ENCODE measurements at places on chromosomes 5 and 9.
A peak's percentile ranks its signal among the peaks of the same experiment; 100 is the strongest.

- peak; percentile 60 for DNase-seq
These were observed 76.8 kb downstream of the ZDHHC21 start for GRCh38 chr9:14616188-14616982.

DNA sequence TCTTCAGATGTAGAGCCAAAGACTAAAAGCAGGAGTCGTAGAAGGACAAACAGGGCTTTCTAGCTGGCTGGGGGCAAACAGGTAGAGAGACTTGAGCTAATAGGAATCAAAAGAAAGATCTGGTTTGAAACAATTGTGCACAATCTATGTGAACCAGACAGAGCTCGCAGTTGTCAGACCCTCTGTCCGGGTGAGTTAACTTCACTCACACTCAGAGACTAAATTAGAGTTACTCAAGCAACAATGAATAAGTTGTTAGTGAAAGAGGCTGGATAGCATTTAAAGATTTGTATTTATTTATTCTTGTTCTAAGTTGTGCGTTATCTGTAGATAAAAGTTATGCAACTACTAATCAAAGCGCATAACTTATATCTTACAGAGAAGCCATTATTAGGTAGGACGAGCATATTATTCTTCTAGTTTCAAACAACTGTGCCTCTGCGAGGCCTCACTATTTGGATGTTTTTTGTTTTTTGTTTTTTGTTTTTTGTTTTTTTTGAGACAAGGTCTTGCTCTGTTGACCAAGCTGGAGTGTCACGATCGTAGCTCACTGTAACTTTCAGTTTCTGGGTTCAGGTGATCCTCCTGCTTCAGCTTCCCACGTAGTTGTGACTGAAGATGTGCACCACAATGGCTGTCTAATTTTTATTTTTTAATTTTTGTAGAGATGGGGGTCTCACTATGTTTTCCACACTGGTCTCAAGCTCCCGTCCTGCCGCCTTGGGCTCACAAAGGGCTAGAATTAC lies 13.2 kb upstream of the LNPEP start:
- no peak for DNase-seq

- DNase-seq = peak; percentile 67
These were observed 18.4 kb downstream of the LSM11 start for GRCh38 chr5:157761690-157762621.

GRCh38 chr9:131423171-131423581 lies 29.3 kb downstream of the PRRC2B start:
- no peak for DNase-seq

DNA sequence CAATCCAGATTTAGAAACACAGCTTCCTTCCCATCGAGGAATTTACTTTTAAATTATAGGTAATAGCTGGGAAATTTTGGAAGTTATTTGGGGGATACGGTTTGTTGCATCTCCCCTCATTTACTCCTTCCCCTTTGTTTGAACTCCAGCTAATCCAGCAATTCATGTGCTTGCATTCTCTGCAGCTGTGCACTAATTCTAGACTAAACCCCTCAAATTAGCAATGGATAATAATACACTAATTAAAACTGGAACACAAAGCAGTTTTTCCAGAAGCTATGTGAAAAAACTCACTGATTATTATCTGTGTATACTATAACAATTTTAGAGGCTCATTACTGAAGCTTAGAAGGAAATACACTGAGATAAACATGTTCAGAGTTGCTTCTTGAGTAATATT lies 751.2 kb upstream of the ZNF608 start:
- no peak for DNase-seq

- DNase-seq = peak; percentile 67
These were observed 70.7 kb downstream of the CSNK1G3 start for GRCh38 chr5:123582550-123583285.

DNA sequence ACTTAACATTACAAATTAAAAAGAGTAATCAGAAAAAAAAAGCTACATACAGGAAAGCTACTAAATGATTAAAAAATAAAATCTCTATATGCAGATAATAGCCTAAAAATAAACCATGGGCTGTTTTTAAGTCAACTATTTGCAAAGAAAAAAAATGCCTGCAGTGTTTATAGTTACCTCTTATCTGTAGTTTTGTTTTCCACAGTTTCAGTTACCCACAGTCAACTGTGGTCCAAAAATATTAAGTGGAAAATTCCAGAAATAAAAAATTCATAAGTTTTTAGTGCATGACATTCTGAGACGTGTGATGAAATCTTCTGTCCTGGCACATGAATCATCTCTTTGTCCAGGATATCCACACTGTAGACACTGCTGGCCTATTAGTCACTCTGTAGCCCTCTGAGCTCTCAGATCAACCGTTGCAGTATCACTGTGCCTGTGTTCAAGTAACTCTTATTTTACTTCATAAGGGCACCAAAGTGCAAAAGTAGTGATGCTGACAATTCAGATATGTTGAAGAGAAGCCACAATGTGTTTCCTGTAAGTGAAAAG lies 59.2 kb downstream of the PRELID2 start:
- DNase-seq = peak; percentile 70

- DNase-seq = no peak
These were observed 9.6 kb downstream of the EFNA5 start for GRCh38 chr5:107661038-107661649.

GRCh38 chr5:124972703-124973102 lies 226.3 kb upstream of the ZNF608 start:
- no peak for DNase-seq

DNA sequence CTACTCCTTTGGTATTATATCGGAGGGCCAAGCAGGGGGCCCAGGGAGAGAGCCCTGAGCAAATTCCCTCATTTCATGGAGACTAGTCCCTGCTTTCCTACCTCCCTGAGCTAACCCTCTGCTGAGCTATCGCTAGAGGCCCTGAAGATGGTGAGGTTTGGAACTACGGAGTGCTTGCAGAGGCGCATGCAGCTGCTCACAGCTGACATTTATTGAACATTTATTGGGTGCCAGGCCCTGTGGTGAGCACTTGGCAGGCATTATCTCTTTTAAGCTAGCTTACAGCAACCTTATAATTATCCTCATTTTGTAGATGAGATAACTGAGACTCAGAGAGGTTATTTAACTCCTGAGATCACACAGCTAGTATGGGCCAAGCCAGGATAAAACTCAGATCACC lies 9.8 kb downstream of the FAT2 start:
- no peak for DNase-seq

DNA sequence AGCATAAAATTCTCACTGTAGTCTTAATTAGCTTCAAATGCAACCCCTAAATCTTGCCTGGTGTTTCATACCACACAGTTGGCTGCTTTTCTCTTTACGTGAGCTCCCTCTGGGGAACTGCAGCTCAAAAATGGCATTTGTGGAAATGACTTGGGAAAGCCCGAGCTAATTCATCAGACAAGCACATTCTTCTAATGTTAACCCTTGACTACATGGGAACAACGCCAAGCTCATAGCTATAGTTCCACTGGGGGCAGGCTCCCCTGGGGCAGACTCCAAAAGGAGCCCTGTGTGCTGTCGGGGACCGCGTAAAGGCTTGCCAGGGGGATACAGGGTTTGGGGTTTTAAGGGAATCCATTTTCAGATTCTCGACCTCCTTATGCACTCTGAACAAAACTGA lies 301.4 kb upstream of the DAP start:
- DNase-seq = no peak

- DNase-seq = no peak
These were observed 31.4 kb downstream of the ACTBL2 start for GRCh38 chr5:57450991-57451876.

GRCh38 chr9:32584784-32585183 lies 11.8 kb upstream of the NDUFB6 start:
- no peak for DNase-seq

- peak; percentile 41 for DNase-seq
These were observed 23.9 kb downstream of the GTF3C4 start for GRCh38 chr9:132694144-132694543.

GRCh38 chr5:149802008-149802680 lies 72.0 kb downstream of the PPARGC1B start:
- DNase-seq = no peak

DNA sequence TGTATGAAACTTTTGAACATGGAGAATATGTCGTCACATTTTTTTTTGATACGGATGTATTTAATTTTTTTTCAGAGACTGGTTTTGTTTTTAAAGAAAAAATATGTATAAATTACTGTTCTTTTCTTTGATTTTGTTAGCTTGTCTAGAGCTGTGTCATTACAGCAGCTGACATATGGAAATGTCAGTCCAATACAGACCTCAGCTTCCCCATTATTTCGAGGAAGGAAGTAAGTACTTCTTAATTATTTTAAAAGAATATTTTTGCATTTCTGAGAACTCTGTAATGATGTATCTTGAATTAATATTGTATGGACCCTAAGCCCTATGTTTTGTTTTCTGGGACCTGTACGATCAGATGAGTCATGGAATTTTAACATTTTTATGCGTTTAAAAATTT lies 7.6 kb downstream of the TENT2 start:
- DNase-seq = peak; percentile 49

- DNase-seq = peak; percentile 73
These were observed 47.8 kb downstream of the ARHGAP26 start for GRCh38 chr5:142817949-142818431.

DNA sequence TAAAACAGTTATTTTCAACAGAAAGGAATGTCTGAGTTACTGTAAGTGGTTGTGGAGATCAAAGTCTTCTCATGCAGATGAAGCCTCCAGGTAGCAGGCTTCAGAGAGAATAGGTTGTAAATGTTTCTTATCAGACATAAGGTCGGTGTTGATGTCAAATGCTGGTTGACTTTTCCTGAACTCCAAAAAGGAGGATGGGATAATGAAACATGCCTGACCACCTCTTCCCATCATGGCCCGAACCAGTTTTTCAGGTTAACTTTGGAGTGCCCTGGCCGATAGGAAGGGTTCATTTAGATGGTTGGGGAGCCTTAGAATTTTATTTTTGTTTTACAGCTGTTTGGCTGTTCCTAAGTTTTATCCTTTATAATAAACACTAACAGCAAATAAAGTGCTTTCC lies 478.4 kb downstream of the ACTL7B start:
- no peak for DNase-seq

GRCh38 chr9:94864862-94865509 lies 138.5 kb downstream of the AOPEP start:
- no peak for DNase-seq

GRCh38 chr5:14167211-14167845 lies 24.2 kb downstream of the TRIO start:
- peak; percentile 48 for DNase-seq

DNA sequence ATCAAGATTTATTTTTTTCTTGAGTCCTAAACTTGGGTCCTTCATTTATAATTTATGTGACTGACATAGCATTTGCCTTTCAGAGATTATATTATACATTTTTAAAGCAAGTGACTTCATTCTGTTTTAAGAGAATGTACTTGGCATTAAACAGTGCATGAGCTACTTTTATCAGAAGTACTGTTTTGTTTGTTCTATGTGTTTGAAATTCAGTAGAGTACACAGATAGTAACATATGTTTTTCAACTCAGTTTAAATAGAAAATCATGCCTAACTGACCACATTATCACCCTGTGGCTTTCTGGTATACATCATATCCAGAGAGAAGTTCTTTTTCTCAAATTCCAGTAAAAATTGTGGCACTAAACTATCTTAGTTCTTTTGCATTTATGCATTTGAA lies 335.3 kb upstream of the CDH18 start:
- DNase-seq = no peak

- no peak for DNase-seq
These were observed 83.0 kb downstream of the OXCT1 start for GRCh38 chr5:41787265-41787664.

DNA sequence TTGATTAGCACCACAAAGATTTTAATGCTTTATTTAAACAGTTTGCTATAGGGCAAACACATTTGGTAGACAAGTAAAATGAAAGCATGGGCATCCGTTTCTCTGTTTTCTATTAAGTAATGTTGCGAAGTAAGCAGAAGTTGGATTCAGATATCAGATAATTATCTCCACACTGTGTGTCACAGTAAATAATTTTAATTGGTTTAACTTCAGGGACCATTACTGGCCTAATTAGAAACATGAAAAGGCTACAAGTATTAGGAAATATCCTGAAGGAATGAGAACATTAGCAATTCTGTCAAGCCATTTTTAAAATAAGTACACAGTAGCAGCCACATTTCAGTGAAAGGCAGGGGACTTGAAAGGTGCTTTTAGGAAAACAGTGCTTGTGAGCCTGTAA lies 975.4 kb downstream of the NR2F1-AS1 start:
- DNase-seq = no peak

- no peak for DNase-seq
These were observed 43.4 kb downstream of the RXRA start for GRCh38 chr9:134369416-134370212.

DNA sequence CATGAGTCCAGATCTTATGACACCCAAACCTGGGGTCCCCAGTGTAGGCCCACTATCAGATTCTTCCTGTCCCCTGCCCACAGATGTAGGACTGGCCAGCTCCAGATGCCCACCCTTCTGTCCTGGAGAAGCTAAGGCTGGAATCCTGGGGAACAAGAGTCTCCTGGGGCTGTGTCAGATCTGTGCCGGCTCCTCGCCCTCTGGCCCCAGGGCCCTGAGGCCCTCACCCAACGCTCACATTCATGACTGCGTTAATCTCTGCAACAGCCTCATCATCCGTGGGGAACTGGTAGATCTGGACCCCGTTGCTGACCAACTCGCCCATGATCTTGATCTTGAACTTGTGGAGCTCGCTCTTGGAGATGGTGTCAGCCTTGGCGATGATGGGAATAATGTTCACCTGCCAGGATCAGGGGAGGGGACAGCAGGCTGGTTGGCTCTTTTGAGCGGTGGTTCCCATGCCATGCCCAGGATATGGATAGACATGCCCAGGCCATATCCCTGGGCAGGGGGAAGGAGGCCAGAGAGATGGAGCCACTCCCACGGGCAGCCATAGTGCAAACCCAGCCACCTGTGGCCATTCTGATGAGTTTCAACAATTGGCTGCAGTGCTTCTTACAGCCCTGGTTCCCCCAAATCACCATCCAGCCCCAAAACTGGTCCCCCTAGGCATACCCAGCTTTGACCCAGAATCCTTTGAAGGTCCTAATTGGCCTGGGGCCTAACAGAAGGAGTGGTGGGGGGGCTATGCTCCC lies 14.6 kb downstream of the SEPTIN8 start:
- no peak for DNase-seq

- DNase-seq = peak; percentile 81
These were observed 48.5 kb downstream of the NEK6 start for GRCh38 chr9:124306098-124306735.

DNA sequence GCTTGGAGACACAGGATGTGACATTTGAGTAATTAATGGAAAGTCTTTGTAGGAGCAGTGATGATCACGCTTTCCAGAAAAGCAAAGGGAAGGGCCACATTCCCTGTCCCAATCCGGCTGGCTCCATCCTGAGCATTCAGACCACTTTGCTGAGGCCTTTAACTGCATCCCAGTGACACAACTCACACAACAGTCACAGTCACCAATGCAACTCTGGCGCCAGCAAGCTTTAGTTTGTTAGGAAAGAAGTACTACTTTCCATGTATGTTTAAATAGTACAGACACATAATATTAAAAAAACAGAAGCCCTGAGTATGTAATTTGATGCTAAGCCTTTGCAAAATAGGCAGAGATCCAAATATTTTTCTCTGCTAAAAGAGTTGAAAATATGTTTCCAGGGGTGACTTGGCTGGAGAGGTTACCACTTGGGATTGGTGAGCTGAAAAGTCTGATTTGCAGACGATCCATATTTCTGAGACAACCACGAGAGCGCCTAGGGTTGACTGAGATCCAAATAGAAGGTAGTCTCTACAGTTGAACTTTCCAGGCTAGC lies 31.7 kb upstream of the GAS1 start:
- no peak for DNase-seq

All from suppressor macrophage treated with lipopolysaccharide for 4 hours (primary cell).